NCI-H2081 (cell line): ENCODE measurements at places on chromosomes 13 and 19.

GRCh38 chr13:37608750-37609339 is 10.3 kb upstream of the POSTN start:
- no peak for DNase-seq

DNA sequence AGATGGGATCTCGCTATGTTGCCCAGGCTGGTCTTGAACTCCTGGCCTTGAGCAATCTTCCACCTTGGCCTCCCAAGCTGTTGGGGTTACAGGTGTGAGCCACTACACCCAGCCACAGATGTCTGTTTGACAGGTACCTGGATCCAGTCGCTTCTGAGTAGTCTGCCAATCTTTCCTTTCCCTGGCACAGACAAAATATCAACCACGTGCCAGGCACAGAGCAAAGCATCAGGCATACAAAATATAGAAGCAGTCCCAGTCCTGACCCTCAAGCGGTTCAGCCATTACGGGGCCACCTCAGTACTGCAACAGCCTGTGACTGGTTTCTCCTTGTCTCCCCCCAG is 3.8 kb downstream of the ELAVL1 start:
- no peak for DNase-seq

GRCh38 chr19:57708641-57709361 is at the start of gene ZNF154:
TSS of gene ZNF154 (minus strand) at chr19:57709204. CDS start at chr19:57708971, 233 bp downstream.
- no peak for DNase-seq

- no peak for DNase-seq
These were observed 30.0 kb upstream of the RFXAP start for GRCh38 chr13:36789061-36789460.

DNA sequence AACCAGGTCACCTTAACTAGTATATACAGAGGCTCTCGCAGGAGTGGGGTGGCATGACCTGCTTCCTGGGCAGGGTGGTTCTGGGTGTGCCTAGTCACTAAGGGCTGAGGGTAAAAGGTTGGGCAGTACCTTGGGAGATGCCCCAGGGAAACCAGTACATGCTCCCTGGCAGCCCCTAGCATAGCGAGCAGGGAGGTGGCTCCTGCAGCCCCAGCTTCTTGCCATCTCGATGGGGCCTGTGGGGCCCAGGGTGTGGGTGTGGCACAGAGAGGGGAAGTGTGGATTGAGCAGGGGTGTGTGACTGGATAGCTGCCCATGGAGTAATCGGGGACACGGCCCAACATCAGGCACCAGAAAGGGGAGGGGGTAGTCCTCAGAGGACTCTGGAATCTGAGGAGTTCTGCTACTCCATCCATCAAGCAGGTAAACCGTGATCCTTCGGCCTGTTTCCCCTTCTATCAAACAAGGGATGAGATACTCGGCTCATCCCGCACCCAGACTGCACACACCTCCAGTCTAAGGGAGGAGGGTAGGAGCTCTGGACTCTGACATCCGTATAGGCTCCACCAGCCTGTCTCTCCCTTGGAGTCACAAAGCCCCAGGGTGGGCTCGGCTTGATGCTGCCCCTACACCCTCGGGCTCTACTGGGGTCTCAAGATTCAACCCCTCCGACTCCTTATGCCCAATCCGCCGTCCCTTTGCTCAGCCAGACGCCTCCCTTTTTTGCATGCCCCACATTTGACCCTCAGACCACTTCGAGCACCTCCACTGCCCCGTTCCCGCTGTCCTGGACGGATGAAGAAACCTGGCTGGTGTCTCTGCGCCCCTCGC is 1.1 kb downstream of the ZBTB45 start:
- no peak for DNase-seq

DNA sequence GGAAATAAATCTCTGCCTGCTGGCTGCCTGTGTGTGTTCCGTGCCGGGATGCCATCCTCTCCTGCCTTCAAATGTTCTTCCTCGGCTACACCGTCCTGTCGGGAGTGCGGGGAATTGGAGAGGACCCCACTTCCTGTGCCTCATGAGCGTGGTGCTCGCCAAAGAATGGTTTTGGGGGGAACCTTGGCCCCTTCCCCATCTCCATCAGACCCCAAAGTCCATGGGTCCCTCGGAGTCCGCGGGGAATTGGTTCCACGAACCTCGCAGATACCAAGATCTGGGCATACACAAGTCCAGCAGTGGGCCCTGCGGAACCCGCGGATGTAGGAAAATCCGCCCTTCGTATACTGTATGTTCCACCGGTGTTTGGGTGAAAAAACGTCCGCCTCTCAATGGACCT is 2.3 kb upstream of the ZNF865 start:
- no peak for DNase-seq

- no peak for DNase-seq
These were observed 53.8 kb downstream of the RNF6 start for GRCh38 chr13:26168237-26168814.

- DNase-seq: peak; percentile 30
These were observed 5.6 kb upstream of the SYDE1 start for GRCh38 chr19:15101479-15102082.

DNA sequence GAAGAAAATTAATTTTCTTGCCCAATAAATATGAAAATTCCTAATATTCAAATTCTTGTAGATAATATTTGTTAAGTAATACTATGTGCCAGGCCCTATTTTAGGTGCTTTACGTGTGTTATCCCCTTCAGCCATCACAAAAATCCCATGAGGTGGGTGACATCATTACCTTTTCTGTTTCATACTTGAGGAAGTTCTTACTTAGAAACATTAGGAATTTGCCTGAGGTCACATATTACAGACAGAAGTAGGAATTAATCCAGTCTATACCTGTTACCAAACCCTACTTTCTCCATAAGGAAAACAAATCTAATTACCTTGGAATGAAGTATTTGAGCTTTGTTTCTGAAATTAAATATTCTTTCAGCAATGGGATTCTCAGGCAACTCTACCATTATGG is 336.1 kb downstream of the GPC6 start:
- DNase-seq: no peak

DNA sequence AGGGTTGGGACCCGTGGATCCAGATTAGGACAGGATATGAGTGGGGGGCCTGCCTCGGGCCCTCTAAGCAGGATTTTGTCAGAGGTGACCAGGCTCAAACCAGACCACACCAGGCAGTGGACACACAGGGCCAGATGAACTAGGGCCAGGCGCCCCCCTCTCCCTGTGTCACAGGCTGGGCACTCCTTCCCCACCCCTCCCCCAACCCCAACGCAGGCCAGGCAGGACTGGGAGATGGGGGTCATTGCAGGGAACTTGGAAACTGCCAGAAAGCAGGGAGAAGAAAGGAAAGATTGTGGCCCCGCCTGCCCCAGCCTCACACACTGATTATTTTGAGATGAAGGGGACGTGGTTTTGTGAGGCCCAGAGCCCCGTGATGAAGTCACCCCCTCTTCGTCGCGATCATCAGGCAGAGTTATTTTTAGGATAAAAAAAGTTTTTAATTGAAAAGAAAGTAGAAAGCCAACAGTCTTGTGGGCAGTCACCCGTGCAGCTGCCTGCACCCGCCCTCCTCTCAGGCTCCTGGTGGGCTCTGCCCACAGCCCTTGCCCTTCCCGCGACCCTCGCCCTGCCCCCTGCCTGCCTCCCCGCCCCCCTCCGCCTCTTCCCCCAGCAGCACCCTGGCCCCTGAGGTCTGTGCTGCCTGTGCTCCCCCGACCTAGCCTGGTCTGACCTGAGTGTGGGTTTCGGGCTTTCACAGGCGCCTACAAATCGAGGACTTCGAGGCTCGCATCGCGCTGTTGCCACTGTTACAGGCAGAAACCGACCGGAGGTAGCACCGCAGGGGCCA is 1.9 kb upstream of the YJEFN3 start:
- no peak for DNase-seq

DNA sequence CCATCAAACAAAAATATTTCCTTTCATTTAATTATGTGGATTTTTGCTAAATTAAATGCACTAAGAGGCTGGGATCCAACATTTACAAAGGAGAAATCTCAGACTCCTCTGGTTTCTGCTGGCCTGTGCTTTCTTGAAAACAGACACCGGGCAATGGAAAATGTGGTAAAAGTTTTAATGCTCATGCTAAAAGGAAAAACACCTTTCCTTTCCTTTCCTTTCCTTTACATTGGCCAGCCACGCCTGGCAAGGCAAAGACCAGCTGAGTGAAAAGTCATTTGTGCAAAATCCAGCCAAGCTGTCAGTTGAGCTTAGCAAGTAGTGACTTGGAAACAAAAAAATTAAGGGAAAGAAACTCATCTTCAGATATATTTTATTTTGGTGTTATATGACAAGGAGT is 240.3 kb downstream of the LACC1 start:
- DNase-seq: no peak

DNA sequence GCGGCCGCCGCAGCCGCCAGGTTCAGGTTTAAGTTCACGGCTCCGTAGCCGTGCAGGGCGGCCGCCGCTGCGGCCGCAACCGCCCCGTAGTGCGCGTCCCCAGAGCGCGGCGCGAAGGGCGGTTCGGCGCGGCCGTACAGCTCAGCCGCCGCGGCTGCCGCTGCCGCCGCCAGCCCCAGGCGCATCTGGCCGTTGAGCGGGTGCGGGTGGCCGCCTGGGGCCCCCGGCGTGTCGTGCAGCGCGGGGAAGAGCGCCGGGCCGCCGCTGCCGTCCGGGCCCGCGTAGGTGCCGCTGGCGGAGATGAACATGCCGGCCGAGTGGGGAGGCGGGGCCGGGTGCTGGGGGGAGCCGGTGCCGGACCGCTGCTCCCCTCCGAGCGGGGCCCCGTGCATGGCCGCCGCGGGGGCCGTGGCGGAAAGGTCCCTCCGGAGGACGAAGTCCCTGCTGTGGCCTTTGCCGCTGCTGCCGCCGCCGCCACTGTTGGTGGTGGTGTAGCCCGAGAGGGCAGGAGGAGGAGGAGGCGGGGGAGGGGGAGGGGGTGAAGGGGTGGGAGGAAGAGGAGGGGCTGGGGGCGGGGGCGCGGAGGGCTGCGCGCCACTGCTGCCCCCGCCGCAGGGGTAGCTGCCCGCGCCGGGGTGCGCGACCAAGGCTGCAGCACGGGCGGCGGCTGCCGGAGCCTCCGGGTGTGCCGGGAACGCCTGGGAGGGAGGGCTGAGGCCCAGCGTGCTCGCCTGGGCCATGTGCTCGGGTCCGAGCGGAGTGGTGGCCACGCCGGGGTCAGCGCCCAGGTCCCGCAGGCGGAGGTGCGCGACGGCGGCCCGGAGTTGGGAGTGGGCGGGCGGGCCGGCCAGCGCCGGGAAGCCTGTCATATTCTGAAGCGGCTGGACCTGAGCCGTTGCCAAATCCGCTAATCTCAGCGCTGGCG is 654 bp downstream of the ZIC5 start:
- DNase-seq: peak; percentile 71

GRCh38 chr19:41845051-41845590 is 279 bp downstream of the DMRTC2 start:
- DNase-seq: no peak

DNA sequence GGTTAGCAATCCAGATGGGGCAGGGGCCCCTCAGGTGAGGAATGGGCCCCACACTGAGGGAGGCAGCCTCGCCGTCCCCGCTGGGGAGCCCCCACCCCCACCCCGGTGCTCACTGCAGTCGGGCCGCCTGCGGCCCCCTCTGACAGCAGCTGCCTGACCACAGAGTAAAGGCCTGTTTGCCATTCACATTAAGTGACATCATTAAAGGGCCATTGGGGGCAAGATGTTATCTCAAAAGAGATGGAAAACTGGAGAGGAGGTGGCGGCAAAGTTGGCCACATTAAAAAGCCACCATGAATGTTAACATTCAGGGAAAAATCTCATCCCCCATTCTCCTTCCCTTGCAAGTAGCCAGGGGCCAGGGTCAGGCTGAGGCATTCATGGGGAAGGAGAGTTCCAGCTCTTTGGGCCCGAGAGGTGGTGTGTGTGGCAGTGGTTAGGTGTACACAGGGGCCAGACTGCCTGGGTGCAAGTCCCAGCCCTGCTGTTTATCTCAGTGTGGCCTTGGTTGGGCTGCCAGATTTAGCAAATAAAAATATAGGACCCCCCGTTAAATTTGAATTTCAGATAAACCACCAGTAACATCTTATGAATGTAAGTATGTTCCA is 20.9 kb downstream of the VSTM2B start:
- no peak for DNase-seq

- no peak for DNase-seq
These were observed 26.8 kb downstream of the RASA3 start for GRCh38 chr13:114105521-114106225.

DNA sequence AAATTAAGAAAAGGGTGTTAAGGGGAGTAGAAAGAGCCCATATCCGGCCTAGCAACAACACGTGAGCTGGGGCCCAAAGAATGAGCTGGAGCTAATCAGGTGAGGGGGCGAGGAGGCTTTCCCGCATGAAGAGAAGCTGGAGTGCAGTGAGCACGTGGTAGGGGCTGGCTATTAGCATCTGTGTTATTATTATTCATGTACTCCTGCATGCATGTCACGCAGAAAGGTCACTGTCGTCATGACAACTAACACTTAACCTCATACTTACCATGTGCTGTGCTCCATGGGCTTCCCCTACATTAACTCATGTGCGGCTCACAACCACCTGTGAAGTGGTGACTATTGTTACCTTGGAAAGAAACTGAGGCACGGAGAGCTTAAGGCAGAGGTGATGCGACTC is 227.6 kb upstream of the UBL3 start:
- no peak for DNase-seq

DNA sequence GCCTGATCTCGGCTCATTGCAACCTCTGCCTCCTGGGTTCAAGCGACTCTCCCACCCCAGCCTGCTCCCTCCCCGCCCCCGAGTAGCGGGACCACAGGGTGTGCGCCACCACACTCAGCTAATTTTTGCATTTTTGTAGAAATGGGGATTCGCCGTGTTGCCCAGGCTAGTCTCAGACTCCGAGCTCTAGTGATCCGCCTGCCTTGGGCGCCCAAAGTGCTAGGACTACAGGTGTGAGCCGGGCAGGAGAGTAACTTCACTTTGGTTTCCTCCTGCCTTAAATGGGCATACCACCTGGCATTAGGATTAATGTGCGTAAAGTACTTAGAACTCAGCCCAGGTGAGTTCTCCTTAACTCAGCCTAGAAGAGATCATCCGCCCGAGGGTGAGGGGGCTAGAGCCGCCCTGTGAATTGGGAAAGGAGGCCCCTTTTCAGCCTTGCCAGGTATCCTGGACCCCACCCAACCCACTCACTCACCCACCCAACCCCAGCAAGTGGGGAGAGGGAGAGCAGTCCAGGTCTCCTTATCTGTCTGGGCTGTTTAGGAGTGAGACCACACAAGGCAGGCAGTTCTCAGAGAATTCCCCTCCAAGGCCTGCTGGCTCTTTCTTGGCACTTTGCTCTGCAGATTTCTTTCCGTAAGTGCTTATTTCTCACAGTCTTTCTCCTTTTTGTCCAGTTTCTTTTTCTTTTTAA is 1.2 kb upstream of the ZFP36 start:
- DNase-seq: no peak

DNA sequence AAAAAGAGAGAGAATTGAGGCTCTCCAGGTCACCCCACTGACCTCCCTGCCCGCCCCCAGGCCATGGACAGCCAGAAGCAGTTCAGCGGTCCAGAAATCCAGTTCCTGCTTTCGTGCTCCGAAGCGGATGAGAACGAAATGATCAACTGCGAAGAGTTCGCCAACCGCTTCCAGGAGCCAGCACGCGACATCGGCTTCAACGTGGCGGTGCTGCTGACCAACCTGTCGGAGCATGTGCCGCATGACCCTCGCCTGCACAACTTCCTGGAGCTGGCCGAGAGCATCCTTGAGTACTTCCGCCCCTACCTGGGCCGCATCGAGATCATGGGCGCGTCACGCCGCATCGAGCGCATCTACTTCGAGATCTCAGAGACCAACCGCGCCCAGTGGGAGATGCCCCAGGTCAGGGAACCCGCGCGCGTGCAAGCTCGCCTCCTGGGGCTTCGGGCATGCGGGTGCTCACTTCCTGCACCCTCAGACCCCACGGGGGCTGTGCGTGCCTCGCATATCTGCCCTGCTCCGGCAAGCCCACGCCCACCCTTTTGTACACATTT is 56.6 kb downstream of the MAP4K1 start:
- no peak for DNase-seq
